Amygdala (tissue), 56 donors: ENCODE measurements at places on chromosomes 7 and 10.

DNA sequence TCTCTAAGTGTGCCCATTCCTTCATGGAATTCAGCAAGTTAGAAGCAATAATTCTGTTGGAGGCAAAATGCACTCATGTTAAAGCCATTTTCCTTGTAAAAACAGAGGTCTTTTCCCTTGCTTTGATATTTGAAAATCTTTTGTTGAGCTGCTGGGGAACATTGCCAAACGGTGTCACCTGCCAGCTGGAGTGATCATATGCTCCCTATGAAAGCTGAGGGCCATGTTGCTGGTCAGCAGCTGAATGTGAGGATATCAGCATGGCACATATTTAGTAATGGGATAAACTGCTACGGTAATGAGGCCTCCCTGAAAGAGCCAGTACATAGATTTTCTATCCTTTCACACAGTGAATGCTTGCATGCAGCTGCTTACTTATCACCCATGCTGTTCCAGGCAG lies 224.3 kb downstream of the THSD7A start:
- no peak for DNase-seq

GRCh38 chr10:99357691-99358090 lies 28.5 kb downstream of the CNNM1 start:
- no peak for DNase-seq

DNA sequence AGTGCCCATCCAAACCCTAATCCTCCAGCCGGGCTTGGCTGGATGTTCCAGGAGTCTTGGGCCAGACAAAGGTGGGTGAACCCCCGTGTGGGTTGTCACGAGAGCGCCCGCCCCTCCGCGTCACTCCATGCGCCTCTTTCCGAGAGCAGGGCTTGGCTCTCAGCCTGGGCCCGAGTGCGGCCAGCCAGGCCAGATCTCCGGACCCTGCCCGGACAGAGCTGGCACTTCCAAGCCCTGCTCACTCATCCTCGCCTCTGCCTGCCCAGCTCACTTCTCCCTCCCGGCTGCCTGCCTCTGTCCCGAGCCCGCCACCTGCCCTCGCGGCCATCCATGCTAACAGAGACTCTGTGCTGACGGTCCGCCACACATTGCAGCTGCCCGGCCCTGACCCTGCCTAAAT lies 34.6 kb downstream of the AGAP3 start:
- no peak for DNase-seq

DNA sequence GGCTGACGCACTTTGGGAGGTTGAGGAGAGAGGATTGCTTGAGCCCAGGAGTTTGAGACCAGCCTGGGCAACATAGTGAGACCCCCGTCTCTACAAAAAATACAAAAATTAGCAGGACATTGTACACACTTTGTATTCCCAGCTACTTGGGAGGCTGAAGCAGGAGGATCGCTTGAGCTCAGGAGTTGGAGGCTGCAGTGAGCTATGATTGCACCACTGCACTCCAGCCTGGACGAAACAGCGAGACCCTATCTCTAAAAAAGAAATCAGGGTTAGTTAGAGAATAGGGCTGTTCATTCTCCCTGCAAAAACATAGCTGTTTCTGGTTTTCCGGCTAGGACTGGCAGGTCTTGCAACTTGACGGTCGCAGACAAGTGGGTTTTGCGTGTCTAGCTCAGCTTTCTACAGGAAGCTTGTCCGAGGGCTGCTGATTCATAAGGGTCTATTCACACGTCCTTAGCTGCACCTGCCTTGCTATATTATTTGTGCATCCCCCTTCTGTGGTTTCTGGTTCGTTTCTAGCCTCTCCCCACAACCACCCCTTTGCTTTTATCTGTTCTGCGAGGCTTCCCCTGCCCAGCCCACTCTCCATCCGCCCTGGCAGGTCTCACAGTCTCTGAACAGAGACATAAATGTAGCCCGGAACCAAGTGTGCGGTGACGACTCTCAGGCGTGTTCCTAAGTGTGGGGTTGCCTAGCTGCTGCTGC lies 10.7 kb downstream of the AMZ1 start:
- no peak for DNase-seq

DNA sequence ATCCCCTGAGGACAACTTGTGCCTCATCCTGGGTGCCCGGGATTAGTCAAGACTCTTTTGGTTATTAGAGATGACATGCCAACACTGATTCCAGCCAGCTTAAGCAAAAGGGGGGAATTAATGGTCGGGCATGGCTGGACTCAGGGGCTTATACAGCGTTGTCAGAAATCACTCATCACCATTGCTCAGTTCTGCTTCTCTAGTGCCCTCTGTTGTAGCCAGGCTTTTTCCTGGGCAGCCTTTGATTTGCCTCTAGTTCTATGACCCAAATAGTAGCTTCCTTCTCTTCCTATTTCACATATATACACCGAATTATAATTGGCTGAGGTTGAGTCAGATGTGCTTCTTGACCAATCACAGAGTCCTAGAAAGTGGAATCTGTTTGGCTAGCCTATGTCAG lies 192.0 kb upstream of the HABP2 start:
- DNase-seq, result no peak

DNA sequence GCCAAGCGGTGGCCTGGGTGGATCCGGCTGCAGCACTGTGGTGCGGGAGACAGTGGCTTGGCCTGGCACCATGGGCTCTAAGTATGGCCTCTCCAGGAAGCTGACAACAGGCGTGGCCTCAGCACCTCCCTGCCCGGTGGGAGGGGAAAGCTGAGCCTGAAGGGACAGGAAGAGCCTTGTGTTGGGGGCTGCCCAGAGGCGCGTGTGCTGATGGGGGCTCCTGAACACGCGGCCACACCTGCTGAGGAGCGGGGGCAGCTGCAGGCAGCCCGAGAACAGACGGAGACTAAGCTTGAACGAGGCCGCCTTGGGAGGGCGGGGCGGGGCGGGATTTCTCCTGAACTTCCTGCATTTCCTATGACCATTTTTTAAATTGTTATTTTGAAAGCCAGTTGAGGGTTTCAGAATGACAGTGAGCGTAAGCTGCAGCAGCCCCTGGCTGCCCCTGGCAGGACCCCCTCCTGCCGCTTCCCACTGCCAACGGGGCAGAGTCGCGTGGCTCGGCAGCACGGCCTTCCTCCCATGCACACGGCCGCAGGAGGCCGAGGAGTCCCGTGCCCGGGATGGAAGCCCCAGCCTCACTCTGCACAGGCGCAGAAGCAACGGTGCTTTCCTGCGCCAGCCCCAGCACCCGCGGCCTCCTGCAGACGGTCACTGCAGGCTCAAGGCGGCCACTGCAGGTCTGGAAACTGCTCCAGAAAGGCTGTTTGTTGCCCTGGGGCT lies 43.2 kb downstream of the DPYSL4 start:
- no peak for DNase-seq

- no peak for DNase-seq
Observed at GRCh38 chr10:16381083-16381482, 55.7 kb upstream of the PTER start.

DNA sequence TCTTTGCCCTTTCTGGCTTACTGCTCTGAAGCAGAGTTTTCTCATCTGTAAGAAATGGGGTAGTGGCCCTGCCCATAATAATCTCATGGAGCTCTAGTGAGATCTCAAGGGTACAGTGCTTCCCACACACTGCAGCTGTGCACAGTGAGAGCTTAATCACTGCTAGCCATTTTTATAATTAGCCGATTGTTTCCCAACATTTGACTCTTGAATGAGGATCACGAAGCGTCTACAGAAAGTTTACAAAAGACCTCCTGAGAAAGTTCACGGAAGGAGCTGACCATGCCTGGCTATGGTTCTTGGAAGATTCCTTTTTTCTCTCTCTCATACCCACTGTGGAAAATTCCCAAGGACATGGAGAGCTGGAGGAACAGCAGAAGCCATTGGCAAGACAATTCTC lies 70.4 kb downstream of the FAM171A1 start:
- no peak for DNase-seq

GRCh38 chr10:113891476-113891875 lies 37.0 kb downstream of the NHLRC2 start:
- DNase-seq, result no peak

DNA sequence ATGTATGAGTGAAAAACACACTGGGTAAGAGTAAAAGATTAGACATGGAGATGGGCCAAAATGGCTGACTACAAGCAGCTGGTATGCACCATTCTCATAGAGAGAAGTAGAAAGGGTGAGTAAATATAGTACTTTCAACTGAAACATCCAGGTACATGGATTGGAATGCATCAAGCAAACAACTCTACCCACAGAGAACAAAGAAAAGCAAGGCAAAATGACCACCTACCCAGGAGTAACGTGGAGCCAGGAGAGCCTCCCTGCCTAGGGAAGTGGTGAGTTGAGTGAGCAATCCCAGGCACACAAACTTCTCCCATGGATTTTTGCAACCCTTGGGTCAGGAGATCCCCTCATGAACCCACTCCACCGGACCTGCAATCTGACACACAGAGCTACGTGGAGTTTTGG lies 212.8 kb downstream of the PTN start:
- DNase-seq, result no peak

GRCh38 chr7:86930554-86931307 lies 128.7 kb downstream of the ELAPOR2 start:
- DNase-seq, result no peak

GRCh38 chr10:124211921-124212320 lies 118.5 kb upstream of the CHST15 start:
- no peak for DNase-seq

- no peak for DNase-seq
Observed at GRCh38 chr7:147033641-147034040, 917.0 kb downstream of the CNTNAP2 start.
